ENCODE measurements at places on chromosomes 2 and 18. TPM values are rescaled to one million over a fixed set of nuclear protein-coding genes. Genes with fewer than 3 reads are reported as not detected.

The MSTN gene
- total RNA-seq: not detected

DNA sequence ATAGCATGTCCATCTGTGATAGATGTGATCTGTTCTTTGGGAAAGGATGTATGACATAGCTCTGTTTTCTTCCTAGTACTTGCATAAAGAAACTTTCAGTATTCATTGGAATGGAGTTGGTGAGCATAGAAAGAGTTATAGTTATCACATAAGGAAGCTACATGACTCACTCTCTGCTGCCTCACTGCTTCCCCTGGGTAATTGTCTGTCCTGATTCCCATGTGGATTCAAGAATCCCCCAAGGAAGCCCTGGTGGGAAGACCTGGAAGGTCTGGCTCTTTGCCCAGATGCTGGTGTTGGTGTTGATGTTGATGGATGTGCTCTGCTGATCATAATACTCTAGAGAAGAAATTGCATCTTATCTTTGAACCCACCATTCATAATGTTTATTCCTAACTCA is 60.6 kb downstream of the PTPN4 start:
- H3K4me3 ChIP-seq: no peak overlapping the region
- H3K27me3 ChIP-seq: no peaks in the 10 kb centered on the region
- H3K36me3 ChIP-seq: peaks cover 9% of the 10 kb centered on the region
- peaks cover 49% of the 10 kb centered on the region for H3K4me1 ChIP-seq
- H3K27ac ChIP-seq: peak overlapping the region; percentile 2

DNA sequence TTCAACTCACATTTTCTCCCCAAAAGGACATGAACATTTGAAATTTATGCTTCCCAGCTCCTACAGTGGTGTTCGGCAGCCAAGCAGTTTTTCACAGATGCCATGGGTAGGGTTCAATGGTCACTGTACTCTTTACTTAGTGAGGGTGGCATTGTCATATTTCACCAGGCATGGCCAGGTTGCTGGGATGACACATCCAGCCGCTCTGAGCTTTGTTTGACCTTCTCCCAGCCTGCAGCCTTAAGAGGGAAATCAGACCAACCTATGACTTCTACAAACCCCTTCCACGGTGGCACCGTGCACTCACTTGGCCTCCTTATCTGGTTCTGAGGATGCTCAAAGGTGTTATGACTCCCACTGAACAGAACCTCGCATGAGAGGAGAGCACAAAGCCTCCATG is 108.4 kb upstream of the SH3BP4 start:
- peaks cover 9% of the 10 kb centered on the region for H3K27me3 ChIP-seq
- H3K36me3 ChIP-seq: no peaks in the 10 kb centered on the region
- DNase-seq: no peak
- H3K4me1 ChIP-seq: peaks cover 31% of the 10 kb centered on the region

DNA sequence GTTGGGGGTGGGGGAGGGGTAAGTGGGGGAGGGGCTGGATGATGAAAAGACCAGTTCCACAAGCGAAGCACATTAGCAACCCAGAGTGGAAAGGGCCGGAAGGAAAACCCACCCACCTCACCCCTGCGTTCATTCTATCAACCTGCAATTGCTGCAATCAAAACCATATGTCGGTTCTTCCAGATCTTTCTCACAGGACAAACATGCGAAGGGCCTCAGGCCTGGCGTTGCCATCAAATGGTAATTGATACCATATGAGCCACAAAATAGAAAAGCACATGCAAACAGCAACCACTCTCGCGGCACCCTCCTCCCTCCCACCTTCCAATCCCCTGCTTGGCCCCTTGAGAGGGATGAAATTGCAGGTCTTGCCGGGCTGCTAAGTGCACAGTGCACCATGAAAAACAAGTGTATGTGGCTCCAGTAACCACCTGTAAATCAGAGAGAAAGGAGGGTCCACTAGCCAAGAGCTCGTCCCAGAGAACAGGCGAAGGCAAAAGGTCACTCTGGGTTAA is 287.5 kb downstream of the TCF4 start:
- H3K4me3 ChIP-seq: peak overlapping the region; percentile 85
- peaks cover 84% of the 10 kb centered on the region for H3K4me1 ChIP-seq
- peaks cover 3% of the 10 kb centered on the region for H3K36me3 ChIP-seq
- peaks cover 3% of the 10 kb centered on the region for H3K27me3 ChIP-seq
- H3K27ac ChIP-seq: peak overlapping the region; percentile 89

The KCNG3 gene
- not detected for total RNA-seq

The ETAA1 gene
- 7.5 TPM for total RNA-seq

DNA sequence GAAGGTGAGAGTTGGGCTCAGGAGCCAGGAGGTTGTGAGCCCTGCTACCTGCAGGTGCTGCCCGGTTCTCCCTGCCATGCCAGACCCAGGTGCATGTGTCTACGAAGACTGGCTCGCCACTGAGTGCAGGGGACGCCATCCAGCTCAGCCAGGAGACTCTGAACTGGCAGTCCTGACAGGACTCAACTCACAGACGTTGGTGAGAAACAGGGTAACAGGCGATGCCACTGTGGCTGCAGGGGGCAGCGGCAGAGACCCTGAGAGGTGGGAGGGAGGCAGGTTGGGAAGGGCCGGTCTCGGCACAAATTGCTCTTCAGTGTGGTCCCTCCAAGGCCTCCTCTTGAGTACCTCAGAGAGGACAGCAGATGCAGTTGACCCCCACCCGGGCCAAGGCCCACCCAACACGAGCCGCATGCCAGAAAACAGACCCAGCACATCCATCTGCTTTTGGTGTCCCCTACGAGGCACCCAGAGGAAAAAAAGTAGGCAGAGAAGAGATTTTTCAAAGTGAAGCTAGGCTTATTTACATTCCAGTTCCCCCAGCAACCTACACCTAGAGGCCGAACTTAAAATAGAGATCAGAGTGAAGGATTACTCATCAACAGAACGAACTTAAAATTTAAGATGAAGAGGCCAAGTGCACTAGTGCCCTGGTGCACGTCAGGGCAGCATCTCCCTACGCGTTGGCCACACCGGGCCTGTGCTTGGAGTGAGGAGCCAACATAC is 184.8 kb downstream of the SEPTIN10 start:
- H3K4me1 ChIP-seq: peaks cover 6% of the 10 kb centered on the region
- peak; percentile 18 for DNase-seq
- H3K36me3 ChIP-seq: peaks cover 8% of the 10 kb centered on the region
- H3K4me3 ChIP-seq: no peak overlapping the region
- peaks cover 14% of the 10 kb centered on the region for H3K27me3 ChIP-seq
- H3K27ac ChIP-seq: no peak overlapping the region

GRCh38 chr18:63363951-63364350 is 3.1 kb downstream of the KDSR start:
- DNase-seq: no peak
- no peak overlapping the region for H3K4me3 ChIP-seq
- H3K27me3 ChIP-seq: 0 out of 2 replicates have a peak, but pooled peaks cover 1% of the 10 kb centered on the region
- H3K27ac ChIP-seq: no peak overlapping the region
- peaks cover 27% of the 10 kb centered on the region for H3K36me3 ChIP-seq

The NT5C1B gene
- not detected for total RNA-seq

GRCh38 chr2:44889096-44889495 is 52.4 kb upstream of the SIX3 start:
- no peak overlapping the region for H3K4me3 ChIP-seq
- peaks cover 20% of the 10 kb centered on the region for H3K27me3 ChIP-seq
- H3K4me1 ChIP-seq: no peaks in the 10 kb centered on the region

- H3K4me3 ChIP-seq: peak overlapping the region; percentile 80
- H3K36me3 ChIP-seq: peaks cover 59% of the 10 kb centered on the region
- peaks cover 49% of the 10 kb centered on the region for H3K4me1 ChIP-seq
- H3K27ac ChIP-seq: peak overlapping the region; percentile 99
- peak; percentile 99 for DNase-seq
Observed at GRCh38 chr2:230793572-230794359, 71.0 kb upstream of the ITM2C start.

DNA sequence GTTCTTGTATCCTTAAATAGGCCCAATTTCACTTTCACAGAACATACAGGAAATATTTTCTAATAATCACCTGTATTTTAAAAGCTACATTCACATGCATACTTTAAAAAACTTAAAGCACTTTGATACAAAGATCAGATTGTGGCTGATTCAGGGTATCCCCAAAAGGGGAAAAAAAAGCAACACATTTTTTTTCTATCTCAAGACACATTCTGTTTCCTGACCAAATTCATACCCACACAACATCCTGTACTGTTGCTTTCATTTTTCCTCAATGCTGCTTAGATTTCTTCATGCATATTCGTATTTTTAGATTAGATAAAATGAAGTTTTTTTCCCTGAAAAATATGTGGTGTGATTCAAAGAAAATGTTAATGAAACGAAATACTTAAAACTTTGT is 122.5 kb downstream of the TMEFF2 start:
- H3K27ac ChIP-seq: no peak overlapping the region
- H3K4me3 ChIP-seq: no peak overlapping the region
- H3K36me3 ChIP-seq: no peaks in the 10 kb centered on the region
- no peaks in the 10 kb centered on the region for H3K27me3 ChIP-seq
- DNase-seq: no peak

The SCRN3 gene
- 23.8 TPM for total RNA-seq

DNA sequence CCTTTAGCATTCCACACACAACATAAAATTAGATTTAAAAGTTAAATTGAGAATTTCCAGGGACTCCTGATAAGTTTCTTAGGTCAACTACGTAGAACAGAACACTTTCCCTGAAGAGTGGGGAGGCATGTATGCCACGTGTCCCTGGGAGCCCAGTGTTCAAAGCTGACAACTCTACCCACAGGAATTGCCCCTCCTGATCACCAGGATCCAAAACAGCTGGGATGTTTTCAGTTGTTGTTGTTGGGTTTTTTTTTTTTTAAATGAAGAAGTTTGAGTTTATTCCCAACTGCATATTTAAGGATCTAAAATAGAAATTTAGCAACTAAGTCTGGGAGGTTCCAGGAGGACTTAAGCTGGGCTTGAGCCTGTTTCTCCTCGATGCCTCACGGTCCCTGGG is 100.5 kb downstream of the TPGS2 start:
- peaks cover 37% of the 10 kb centered on the region for H3K36me3 ChIP-seq
- peaks cover 5% of the 10 kb centered on the region for H3K27me3 ChIP-seq
- no peak for DNase-seq
- H3K27ac ChIP-seq: no peak overlapping the region

The VWA3B gene
- total RNA-seq: not detected

DNA sequence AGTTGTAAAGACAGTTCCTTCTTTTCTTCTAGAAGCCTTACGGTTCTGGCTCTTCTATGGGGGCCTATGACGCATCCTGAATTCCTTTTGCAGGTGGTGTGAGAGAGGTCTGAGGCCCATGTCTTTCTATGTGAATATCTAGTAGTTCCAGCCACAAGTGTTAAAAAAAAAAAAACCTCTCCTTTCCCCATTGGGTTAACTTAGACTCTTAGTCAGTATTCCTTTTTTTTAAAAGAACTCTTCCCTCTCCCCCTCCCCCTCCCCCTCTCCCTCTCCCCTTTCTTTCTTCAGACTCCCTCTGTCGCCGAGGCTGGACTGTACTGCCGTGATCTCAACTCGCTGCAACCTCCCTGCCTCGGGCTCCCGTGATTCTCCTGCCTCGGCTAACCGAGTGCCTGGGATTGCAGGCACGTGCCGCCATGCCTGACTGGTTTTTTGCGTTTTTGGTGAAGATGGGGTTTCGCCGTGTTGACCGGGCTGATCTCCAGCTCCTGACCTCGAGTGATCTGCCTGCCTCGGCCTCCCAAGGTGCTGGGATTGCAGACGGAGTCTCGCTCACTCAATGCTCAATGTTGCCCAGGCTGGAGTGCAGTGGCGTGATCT is 11.4 kb upstream of the CIDEA start:
- H3K36me3 ChIP-seq: no peaks in the 10 kb centered on the region
- peaks cover 28% of the 10 kb centered on the region for H3K27me3 ChIP-seq
- H3K4me3 ChIP-seq: no peak overlapping the region
- no peak overlapping the region for H3K27ac ChIP-seq

DNA sequence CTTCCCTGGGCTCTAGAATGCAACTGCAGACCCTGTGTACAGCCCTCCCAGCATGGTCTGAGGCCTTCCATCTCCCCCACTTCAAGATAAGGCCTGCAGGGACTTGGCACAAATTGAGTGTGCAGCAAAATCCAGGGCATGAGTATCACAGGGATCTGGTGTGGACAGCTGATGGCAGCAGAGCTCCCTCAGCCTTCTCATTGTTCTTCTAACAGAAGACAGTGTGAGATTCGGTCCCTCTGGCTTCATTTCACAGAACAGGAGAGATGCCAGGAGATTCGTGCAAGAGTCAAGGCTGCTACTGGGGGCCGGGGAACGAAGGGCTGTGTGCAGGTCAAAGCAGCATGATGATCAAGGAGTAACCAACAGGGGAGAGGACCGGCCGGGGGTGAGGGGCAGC is 85.8 kb downstream of the UXS1 start:
- 0 out of 2 replicates have a peak, but pooled peaks cover 6% of the 10 kb centered on the region for H3K36me3 ChIP-seq
- H3K27ac ChIP-seq: no peak overlapping the region
- no peak overlapping the region for H3K4me3 ChIP-seq
- H3K27me3 ChIP-seq: no peaks in the 10 kb centered on the region
- H3K4me1 ChIP-seq: no peaks in the 10 kb centered on the region

The YIPF4 gene
- total RNA-seq: 57.8 TPM

DNA sequence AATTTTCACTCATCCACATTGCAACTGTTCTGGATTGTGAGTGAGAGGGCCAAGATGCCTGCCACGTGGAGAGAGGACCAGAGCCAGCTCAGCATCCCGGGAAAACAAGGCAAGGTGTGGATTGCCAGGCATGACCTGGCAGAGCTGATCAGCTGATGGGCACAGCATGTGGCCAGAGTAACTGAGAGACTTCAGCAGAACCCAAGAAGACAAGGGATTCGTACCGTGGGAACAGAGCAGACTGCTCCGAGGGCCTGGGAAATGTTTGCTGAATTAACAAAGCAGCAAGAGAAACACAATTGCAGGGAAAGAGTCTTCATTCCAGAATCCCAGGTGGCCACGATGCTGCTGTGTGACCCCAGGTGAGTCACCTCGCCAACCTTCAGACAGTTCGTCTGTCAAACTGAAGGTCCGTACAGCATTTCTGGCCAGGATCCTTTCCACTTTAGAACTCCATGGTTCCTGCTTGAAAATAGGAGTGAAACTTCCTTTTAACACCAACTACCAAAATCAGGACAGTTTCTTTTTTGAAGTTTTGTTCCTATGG is 26.3 kb upstream of the POMC start:
- peaks cover 11% of the 10 kb centered on the region for H3K4me1 ChIP-seq
- no peaks in the 10 kb centered on the region for H3K36me3 ChIP-seq
- no peak for DNase-seq

- no peaks in the 10 kb centered on the region for H3K36me3 ChIP-seq
- no peaks in the 10 kb centered on the region for H3K27me3 ChIP-seq
- H3K4me3 ChIP-seq: no peak overlapping the region
- DNase-seq: peak; percentile 57
Observed at GRCh38 chr2:210577263-210578071, 21.1 kb downstream of the CPS1 start.

DNA sequence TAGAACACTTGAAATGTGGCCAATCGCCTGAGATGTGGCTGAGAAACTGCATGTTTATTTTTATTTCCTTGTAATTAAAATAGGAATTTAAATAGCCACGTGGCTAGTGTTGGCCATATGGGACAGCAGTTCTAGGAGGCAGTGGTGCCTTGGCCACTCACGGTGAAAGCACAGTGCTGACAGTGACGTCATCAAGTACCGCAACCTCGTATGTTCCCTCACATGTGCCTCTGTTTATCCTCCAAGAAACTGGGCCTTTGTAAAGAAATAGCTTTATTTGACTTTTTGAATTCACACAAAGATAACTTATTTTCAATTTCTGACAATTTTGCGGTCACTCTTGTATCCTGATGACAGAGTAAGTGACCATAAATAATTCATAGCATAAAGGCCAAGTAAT is 575.0 kb downstream of the DCDC2C start:
- H3K27ac ChIP-seq: no peak overlapping the region
- no peak overlapping the region for H3K4me3 ChIP-seq
- no peaks in the 10 kb centered on the region for H3K27me3 ChIP-seq
- H3K4me1 ChIP-seq: no peaks in the 10 kb centered on the region
- peaks cover 4% of the 10 kb centered on the region for H3K36me3 ChIP-seq

- no peak overlapping the region for H3K27ac ChIP-seq
- no peak overlapping the region for H3K4me3 ChIP-seq
- H3K4me1 ChIP-seq: no peaks in the 10 kb centered on the region
- H3K27me3 ChIP-seq: peaks cover 10% of the 10 kb centered on the region
- DNase-seq: no peak
Observed at GRCh38 chr2:229300790-229301189, 29.7 kb upstream of the PID1 start.

The POTEC gene
- total RNA-seq: not detected
